ENCODE measurements at places on chromosomes 1 and 21.

DNA sequence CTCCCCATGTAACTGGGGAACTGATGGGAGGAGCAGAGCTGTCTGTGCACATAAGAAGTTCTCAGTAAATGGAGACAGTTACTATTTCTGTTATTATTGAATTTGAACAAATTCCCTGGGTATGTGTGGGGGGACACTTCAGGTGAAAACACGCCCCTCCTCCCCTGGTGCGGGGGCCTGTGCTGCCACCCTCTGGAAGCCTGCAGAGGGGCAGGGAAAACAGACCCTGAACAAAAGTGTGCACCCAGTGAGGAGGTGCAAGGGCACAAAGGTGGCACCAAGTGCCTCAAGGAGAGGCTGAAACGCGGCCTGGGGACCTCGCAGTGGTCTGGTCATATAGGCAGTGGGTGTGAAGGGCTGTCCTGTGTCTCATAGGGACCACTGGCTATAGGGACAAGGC, 18.2 kb upstream of the NADK start:
- DNase-seq = no peak

DNA sequence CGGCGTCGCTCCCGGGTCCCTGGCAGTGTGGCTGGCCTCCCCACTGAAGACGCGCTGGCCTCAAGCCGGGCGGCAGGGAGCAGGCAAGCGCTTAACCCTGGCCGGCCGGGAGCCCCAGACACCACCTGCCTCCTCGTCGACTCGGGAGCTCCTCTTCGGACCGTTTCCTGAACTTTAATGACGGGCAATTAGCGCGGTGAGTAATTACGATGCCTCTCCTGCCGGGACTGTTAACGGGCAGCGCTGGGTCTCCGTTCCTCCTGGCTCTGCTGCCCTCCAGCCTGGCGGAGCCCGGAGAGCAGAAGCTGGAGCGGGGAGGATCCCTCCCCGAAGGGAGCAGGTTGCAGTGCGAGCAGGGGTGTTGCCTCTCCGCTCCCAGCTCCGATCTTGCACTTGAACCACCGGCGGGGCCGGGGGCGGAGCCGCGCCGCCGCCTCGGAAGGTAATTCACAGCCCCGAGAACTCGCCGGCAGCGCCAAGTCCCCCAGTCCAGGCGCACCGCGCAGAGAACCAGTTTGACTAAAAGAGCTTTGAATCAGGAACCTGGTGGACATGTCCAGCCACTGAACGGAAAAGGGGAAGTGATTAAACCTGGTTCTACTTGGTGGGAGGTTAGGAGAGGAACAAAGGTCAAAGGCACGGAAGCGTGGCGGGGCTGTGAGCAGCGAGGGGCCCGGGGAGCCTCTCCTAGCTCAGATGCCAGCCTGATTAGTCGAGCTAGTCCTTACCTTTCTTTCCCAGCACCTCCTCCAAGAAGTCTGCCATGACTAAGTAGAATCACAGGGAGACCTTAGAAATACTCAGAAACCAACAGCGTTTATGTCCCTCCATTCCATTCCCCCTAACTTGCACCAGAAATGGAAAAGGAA, 18.3 kb upstream of the PLEKHA6 start:
- DNase-seq = peak; percentile 34

GRCh38 chr1:27724961-27725373, 794 bp upstream of the FAM76A start:
- peak; percentile 13 for DNase-seq

DNA sequence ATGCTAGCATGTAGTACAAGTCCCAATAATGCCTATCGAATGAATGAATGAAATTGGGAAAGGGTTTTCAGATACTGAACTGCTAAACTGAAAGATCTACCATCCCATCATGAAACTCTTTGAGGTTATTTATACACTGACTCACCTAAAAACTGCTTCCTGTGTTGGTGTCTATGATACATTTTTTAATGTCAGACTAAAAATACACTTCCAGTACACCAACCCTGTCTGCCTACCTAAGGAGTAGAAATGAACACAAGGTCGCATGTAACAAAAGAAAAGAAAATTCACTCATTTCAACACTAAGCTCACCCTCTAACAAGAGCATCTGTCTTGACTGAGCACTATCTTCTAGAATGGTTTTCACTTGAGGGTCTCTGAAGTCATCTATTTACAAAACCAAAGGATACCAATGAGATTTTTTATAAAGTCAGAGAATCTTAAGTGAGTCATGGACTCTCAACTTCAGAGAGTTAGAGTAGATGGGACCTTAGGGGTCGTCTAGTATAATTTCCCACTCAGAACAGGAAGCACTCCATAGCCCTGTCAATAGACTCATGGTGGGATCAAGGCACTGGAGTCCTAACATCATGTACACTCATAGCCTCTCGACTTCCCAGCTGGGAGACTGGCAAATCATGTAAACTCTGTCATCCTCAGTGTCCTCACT, 53.4 kb downstream of the WLS start:
- DNase-seq = no peak

DNA sequence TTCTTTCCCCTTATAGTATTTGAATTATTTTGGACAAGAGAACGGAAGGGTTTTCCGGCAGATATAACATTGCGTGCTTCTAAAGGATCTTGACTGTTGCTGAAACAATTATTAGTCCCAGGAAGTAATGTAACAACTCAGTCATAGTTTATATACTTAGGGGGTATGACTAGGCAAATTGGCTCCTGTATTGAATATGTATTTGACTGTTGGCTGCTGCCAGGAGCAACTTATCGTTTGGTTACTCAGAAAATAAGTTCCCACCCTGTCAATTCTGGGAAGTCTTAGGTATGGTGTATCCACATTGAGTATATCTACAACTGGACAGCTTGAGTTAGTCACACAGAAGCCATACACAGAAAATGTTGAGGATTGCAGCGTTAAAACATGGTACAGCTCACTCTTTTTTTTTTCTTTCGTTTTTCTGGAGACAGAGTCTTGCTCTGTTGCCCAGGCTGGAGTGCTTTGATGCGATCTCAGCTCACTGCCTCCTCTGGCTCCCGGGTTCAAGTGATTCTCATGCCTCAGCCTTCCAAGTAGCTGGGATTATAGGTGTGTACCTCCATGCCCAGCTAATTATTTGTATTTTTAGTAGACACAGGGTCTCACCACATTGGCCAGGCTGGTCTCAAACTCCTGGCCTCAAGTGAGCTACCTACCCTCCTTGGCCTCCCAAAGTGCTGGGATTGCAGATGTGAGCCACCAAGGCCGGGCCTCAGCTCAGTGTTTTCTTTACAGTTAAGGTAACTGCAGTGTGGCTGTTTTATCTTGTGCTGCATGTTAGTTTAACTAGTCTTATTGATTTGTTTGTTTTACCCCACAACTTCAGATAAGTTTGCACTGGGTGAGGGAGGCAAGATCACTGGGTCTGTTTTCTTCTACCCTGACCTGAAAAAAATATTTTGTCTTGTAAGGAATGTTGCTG, 10.2 kb downstream of the SMAP2 start:
- no peak for DNase-seq

DNA sequence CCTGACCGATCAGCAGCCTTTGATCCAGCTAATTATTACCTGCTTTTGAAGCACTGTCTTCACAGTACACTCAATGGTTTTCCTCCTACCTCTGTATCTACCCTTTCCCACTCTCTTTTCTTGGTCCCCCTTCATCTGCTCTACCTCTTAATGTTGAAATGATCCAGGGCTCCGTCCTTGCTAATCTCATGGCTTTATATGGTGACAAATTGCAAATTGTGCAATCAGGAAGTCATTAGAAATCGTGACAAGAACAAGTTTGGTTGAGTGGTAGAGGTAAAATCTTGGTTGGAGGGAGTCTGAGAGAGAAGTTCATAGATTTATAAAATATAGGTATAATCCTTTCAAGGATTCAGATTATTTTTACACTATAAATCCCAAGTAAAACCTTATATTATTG, 9.6 kb upstream of the CYB5R1 start:
- DNase-seq = no peak

GRCh38 chr1:201515895-201516294, 9.0 kb upstream of the CSRP1 start:
- no peak for DNase-seq

DNA sequence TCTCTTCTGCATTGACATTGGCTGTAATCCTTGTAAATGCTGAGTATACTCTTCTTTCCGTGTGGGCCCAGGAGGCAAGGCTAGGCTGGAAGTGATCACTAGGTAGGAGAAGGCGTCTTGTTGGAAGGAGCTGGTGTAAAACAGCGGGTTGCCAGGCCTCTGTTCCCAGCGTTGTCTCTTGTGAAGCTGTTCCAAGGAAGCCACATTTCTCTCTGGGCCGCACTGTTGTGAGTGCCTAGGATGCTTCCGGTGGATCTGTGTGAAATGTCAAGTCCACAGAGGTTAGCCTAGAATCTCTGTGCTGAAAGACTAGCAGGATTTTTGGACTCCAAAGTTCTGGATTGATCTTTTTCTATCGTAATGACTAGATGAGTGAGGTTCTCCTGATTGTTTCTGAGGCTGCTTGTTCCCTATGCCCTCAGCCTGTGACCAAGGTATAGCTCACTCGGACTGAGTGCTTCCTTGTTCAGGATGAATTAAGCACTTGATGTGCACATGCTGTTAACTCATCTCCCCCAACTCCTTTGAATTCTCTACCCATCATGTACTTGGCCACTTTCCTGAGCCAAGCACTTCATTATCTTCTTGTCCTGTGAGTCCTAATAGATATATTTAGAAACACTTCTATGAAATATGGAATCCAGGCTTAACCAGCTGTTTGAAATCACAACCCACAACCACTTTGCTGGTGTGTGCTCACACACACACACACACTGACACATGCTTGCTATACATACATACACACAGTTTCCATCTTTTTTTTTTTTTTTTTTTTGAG, 63.3 kb downstream of the PBX1 start:
- DNase-seq = no peak

Data from amygdala (tissue), 56 donors.